Epithelial cell of proximal tubule (primary cell): ENCODE measurements at places on chromosomes 12 and 14. TPM values are rescaled to one million over a fixed set of nuclear protein-coding genes. Genes with fewer than 3 reads are reported as not detected.

GALNT6 gene
- total RNA-seq = 32.4 and 72.7 TPM in 2 replicates

BMP4 gene
- 1.8 and 9.3 TPM in 2 replicates for total RNA-seq

ST8SIA1 gene
- 1.0 TPM in 1 of 2 replicates, not detected in the other for total RNA-seq

DIO2 gene
- total RNA-seq = 0.07 TPM in 1 of 2 replicates, not detected in the other

SDSL gene
- 6.3 and 11.8 TPM in 2 replicates for total RNA-seq

SLC4A8 gene
- total RNA-seq = 0.86 and 1.1 TPM in 2 replicates

EID3 gene
- 1.1 and 1.3 TPM in 2 replicates for total RNA-seq

UNG gene
- 101 and 118 TPM in 2 replicates for total RNA-seq
